Astrocyte of the cerebellum (primary cell): ENCODE measurements at places on chromosomes 13 and 19.

- DNase-seq = no peak
These were observed 186.7 kb downstream of the COL4A1 start for GRCh38 chr13:110119935-110120905.

DNA sequence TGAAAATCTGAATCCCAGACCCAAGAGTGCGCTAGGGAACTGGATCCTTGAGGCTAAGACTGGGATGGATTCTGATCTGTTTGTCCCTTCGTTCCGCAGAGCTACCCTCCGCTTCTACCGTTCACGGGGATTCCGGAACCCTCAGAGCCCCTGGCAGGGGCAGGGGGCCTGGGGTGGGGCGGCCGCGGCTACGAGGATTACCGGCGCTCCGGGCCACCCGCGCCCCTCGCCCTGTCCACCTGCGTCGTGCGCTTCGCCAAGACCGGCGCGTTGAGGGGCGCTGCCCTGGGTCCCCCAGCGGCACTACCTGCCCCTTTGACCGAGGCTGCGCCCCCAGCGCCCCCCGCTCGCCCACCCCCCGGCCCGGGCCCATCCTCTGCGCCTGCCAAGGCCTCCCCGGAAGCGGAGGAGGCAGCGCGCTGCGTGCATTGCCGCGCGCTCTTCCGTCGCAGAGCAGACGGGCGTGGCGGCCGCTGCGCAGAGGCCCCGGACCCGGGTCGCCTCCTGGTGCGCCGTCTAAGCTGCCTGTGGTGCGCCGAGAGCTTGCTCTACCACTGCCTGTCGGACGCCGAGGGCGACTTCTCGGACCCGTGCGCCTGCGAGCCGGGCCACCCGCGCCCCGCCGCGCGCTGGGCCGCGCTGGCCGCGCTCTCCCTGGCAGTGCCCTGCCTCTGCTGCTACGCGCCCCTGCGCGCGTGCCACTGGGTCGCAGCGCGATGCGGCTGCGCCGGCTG is 7.1 kb downstream of the SPRED3 start:
- no peak for DNase-seq

DNA sequence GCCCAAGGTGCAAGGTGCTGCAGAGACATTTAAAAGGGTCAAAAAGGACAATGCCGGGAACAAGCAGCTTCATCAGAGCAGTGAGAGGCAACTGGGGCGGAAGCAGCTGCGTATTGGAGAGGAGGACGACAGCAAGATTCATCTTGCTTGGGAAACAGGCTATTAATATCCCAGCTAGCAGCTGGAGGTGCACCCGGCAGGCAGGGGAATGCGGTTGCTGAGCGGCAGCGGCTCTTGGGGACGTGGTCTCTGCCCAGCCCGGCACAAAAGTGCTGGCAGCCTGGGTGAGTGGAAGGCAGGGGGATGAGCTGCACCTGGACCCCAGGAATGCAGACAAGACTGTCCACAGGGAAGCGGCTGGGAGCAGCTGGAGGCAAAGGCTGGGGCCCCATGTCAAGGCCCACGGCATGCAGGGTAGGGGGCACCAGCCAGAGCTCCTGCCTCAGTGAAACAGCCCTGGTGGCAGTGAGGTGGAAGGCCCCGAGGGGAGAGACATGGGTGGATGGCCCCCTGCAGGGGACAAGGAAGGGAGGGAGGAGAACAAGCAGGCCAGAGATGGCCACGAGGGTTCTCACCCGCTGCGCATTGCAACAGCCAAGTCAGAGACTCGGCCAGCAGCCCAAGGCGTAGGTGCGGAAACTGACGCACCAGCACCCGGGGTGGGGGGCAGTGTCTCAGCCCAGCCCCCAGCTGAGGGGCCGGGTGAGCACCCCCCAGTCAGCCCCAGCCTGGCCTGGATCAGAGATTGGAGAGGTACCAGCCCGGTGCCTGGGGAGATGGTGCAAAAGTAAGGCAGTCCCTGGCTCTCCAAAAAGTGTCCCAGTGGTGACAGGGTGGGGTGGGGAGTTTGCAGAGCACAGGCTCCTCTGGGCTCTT is 34.4 kb downstream of the PEPD start:
- no peak for DNase-seq

DNA sequence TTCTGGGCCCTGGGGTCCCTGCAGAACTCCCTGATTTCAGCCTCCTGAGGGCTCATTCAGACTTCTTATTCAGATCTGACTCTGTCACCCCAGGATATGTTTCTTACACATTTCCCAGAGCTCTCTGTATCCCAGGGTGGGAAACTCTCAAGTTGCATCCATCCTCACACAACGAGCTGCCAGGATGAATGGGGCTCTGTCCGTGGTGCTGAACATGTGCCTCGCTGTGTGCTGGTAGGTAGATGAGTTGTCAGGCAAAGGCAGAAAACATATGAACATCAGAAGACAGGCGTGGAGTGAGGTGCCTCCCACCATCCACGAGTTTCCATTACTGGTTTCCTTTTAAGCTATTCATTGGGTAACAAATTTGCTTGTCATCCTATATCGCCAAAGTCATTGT is 11.4 kb upstream of the IGFL1 start:
- DNase-seq = no peak

DNA sequence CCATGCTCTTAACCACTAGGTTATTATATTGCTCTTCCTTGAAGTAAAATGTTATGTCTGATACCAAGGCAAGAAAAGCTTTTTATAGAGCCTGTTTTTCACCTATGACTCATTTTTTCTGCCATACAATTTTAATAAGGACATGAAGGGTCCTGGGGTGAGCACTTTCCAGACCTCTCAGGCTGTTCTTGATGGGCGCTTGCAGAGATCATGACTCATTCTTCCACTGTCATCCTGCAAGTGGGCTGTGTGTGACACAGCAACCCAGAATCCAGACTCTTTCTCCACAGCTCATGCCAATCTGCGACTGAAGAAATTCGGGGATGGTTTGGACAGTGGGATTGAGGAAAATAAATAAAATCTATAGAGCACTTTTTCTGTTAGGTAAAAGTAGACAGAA is 506.7 kb upstream of the NBEA start:
- DNase-seq = no peak

DNA sequence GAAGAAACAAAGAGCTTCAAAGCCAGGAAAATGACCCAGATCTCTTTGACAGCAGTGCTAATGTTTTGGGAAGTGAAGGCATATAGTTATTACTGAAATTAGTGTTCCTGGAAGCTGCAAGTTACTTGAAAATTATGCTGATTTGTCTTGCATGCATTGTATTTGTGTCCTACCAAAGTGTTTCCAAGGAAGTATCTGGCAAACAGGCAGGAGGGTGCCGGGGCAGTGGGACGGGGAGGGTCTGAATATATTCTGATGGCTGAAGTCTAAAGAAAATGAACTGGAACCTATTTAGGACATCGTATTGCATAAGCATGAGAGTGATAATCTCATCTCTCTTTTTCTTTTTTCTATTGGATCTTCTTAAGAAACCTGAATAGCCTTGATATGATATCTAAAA is 9.0 kb downstream of the RNASEH2B start:
- no peak for DNase-seq

- DNase-seq = peak; percentile 57
These were observed 10.8 kb downstream of the NDFIP2 start for GRCh38 chr13:79491715-79492114.

- DNase-seq = no peak
These were observed 782 bp upstream of the JUND start for GRCh38 chr19:18282021-18282787.

- DNase-seq = no peak
These were observed 12.4 kb downstream of the NOSIP start for GRCh38 chr19:49567861-49568441.

DNA sequence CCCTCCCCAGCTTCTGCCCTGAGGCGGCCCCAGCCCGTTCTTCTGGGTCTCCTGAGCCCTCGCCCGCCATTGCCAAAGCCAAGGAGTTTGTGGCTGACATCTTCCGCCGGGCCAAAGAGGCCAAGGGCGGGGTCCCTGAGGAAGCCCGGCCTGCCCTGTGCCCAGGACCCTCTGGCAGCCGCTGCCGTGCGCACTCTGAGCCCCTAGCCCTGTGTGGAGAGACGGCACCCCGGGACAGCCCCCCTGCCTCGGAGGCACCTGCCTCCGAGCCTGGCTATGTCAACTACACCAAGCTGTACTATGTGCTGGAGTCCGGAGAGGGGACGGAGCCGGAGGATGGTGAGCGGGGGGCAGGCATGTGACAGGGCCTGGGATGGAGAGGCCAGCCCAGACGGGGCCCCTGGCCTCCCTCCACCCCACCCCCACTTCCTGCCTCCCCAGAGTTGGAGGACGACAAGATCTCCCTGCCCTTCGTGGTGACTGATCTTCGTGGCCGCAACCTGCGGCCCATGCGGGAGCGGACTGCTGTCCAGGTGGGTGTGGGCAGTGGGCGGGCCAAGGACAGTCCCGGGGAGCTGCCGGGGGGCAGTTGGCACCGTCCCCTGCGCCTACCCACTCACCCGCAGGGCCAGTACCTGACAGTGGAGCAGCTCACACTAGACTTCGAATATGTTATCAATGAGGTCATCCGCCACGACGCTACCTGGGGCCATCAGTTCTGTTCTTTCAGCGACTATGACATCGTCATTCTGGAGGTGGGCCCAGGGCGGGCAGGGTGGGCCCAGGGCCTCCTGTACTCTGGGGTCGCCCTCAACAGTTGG is 7.0 kb downstream of the DCAF15 start:
- DNase-seq = no peak

DNA sequence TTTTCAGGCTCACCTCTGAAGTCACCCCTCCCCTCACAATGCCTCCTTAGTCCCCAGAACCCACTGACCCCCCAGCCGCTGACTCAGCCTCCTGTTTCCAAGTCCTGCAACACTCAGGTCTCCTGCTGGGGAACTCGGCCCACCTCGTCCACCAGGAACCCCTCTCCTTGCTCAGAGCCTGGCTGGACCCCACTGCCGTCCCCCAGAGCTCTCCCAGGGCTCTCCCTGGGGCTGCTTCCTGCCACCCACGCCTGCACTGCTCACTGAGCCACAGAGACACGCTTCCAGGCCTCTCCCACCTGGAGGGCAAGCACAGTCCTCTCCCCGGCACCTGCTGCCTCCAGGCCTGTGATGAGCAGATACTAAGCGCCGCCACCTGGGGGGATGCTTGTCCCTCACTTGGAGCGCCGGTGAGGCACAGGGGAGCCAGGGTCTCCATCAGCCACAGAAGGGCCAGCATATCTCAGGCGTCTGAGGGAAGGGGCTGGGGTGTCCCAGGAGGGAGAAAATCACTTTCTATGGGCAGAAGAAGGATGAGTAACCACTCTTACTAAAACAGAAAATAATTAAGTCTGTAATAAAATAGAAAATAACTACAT is 53.8 kb downstream of the KLF2 start:
- DNase-seq = no peak

- no peak for DNase-seq
These were observed 12.3 kb downstream of the SLC7A1 start for GRCh38 chr13:29583073-29583785.

- DNase-seq = no peak
These were observed 76.8 kb upstream of the MEDAG start for GRCh38 chr13:30829145-30829832.

DNA sequence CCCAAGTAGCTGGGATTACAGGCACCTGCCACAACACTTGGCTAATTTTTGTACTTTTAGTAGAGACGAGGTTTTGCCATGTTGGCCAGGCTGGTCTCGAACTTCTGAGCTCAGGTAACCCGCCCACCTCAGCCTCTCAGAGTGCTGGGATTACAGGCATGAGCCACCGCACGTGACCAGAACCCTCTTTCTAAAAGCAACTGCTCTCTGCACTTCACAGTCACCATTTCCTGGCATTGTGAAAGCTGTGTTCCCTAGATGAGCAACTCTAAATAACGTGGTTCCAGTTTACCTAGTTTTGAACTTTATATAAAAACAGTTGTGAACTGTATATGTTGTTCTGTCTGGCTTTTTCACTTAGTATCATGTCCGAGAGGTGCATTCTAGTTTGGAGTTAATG is 152.9 kb downstream of the SIPA1L3 start:
- no peak for DNase-seq

DNA sequence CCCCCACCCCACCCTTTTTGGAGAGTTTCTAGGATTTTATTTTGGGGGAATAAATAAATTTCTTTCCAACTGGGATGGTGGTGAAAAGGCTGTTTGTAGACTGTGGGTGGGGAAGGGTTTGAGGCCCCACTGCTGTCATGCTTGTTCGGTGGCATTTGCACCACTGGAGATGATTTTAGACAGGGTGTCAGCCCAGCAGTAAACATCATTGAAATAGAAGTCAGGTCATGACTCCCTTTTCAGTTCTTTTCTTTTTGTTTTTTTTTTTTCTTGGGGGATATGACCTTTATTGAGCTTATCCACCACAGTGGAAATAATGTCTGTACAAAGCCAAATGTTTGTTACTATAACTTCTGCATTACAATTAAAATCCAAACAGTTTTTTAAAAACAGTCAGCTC is 14.1 kb downstream of the UBAC2 start:
- no peak for DNase-seq

- DNase-seq = no peak
These were observed 17.6 kb downstream of the EDDM13 start for GRCh38 chr19:56290104-56290503.

GRCh38 chr19:17840019-17840418 is 7.8 kb downstream of the JAK3 start:
- no peak for DNase-seq

- DNase-seq = peak; percentile 32
These were observed 9.6 kb downstream of the ABHD13 start for GRCh38 chr13:108227651-108228272.

- DNase-seq = no peak
These were observed 15.5 kb downstream of the APLP1 start for GRCh38 chr19:35883882-35884281.

DNA sequence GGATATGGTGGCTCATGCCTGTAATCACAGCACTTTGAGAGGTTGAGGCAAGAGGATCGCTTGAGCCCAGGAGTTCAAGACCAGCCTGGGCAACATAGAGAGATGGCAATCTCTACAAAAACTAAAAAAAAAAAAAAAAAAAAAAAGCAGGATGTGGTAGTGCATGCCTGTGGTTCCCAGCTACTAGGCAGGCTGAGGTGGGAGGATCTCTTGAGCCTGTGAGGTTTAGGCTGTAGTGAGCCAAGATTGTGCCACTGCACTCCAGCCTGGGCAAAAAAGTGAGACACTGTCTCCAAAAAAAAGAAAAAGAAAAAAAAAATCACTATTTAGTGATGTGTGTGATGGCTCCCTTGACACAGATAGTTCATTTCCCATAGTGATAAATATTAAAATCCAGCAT is 365.0 kb upstream of the NBEA start:
- peak; percentile 4 for DNase-seq
